CD4-positive, CD25-positive, alpha-beta regulatory T cell (primary cell): ENCODE measurements at places on chromosomes 11 and 22.
A peak's percentile ranks its signal among the peaks of the same experiment; 100 is the strongest.

GRCh38 chr11:1916132-1916985, 3.1 kb upstream of the TNNT3 start:
- DNase-seq, result no peak

DNA sequence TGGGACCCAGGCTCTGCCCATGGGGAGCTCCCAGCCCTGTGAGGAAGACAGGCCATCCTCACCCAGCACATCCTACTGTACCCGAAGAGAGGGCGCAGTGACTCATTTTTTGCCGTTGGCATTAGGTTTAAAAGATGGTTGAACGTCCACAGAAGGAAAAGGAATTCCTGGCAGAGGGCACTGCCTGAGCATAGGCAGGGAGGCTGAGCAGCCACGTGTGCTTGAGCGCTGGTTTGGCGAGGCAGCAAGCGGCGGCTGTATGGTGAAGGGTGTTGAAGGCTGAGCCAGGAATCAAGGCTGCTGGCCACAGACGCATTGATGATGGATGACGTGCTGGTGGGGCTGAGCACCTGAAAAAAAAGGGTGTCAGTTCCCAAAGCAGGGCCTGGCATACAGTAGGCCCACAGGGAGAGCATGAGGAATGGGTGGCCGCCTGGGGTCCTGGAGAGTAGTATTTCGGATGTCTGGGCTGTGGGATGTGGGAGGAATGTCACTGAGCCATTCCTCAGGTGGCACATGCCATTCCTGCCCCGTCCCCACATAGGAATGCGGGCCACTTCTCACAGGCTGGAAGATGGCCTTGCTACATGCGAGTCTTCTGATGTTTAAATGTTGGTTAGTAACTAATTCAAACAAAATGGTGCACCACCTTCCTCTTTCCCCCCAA, 112.5 kb downstream of the KIAA1671 start:
- no peak for DNase-seq

- DNase-seq, result no peak
Measured at GRCh38 chr11:44711113-44711786, 15.5 kb upstream of the TSPAN18 start.

DNA sequence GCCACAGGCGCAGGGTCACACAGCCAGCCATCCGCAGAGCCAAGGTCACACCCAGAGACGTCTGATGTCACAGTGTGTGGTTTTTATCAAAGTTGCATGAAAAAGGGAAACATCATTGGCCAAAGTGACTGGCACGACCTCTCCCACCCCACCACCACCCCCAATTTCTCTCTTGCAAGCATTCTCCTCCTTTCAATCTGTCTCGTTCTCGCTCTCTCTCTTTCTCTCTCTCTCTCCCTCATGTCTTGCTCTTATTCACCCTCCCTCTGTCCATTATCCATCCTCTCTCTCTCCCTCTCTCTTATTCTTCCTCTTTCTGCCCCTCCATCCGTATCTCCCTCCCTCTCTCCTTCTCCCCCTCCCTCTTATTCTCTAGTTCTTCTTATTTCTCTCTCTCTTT, 40.6 kb downstream of the MN1 start:
- DNase-seq, result no peak

GRCh38 chr11:16792426-16792825, 54.0 kb downstream of the C11orf58 start:
- no peak for DNase-seq

DNA sequence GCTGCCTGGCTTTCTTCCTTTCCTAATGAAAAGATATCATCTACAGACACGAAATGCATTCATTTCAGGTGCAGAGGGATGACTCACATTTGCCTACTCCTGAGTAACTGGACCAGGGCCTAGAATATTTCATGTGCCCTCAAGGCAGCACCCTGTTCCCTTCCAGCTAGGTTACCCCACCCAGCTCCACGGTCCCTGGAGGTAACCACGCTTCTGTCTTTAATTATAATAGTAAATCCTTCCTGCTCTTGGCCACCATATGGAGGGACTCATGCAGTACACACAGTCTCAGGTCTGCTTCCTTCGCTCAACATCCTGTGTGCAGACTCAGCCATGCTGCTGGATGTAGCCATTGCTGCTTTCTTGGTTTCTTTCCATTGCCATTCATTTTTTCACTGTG, 22.3 kb downstream of the DHCR7 start:
- DNase-seq, result peak; percentile 5
